ENCODE measurements at places on chromosomes 3 and 15. TPM values are rescaled to one million over a fixed set of nuclear protein-coding genes. Genes with fewer than 3 reads are reported as not detected.
A peak's percentile ranks its signal among the peaks of the same experiment; 100 is the strongest.

The TRPM1 gene
- 0.10 TPM for total RNA-seq

The RBM5 gene
- 291 TPM for total RNA-seq

The HRH1 gene
- 19.3 TPM for total RNA-seq

The PLA2G4F gene
- not detected for total RNA-seq

The HIGD2B gene
- not detected for total RNA-seq

The GAP43 gene
- 190 TPM for total RNA-seq

The CACNA2D2 gene
- 27.0 TPM for total RNA-seq

The CP gene
- total RNA-seq, result 1.7 TPM

DNA sequence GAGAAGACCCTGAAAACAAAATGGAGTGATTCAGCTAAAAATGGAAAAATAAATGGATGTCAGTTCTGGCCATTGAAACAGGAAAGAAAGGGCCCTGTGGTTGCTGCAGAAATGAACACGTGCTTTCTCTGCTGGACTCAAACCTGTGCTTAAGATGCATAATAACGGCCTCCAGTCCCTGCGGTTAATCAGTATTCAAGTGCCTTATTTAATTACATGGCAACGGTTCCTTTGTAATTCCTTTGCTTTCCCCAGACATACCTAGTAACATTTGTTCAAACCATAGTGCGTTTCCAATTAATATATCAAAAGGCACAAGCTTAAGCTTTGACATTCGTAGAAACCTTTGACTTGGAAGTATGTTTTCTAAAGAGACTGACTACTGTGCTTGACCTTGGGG, 428.3 kb downstream of the GABRG3 start:
- DNase-seq, result peak; percentile 35

- DNase-seq, result no peak
These were observed 40.1 kb downstream of the SYNM start for GRCh38 chr15:99145005-99145404.

- no peak for DNase-seq
These were observed 7.1 kb upstream of the FGD5 start for GRCh38 chr3:14811684-14812083.

DNA sequence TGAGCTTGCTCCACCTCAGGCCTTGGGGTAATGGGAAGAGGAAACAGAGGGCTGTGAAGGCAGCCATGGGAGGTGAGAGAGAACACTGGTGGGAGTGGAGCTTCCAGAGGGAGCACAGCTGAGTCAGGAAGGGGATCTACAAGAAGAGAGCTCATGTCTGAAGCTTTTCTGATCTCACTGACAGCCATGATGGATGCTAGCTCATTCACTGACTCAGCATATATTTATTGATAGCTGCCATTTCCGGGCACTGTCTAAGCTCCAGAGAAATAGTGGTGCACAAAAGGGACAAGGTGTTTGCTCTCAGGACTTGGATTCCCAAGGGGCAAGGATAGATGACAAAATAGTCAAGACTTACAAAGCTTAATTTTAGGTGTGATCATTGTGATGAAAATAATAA, 218.8 kb downstream of the CLSTN2 start:
- DNase-seq, result no peak

GRCh38 chr3:50606596-50606995, 5.0 kb downstream of the CISH start:
- no peak for DNase-seq

DNA sequence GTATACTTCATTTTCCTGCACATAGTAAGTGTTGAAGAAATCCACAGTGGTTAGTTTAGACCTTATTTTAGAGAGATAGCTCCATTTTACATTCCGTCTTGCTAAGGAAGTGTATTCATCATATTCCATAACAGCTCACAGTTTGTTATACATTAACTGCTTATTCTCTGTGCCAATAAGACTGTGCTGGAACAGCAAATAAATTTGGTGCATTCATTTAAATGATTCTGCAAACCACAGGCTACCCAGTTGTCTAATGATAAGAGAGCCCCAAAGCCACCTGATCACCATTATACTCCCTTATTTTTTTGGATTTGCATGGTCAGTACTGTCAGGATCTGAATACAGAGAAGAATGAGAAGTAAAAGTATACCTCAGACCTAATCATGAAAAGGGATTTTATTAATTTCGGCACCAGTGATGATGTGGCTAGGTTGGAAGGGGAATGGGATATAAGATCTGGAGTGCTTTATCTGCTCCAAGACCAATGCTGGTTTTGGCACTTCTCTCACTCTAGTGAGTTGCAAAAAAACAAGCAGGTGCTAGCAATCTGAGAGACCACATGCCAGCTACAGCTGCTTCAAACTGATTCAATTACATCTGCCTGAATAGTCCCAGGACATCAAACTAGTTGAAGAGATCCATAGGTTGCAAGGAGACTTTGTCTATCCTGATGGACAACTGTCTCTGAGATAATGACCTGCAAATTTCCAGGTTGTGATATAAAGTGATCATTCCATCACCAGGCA, 254.8 kb downstream of the ZBTB20 start:
- peak; percentile 66 for DNase-seq
